ENCODE measurements at places on chromosomes 4 and X.

GRCh38 chr4:160180211-160180610 lies 1077.3 kb downstream of the RAPGEF2 start:
- no peak for DNase-seq

- DNase-seq = no peak
Measured at GRCh38 chrX:77953708-77954107, 15.7 kb downstream of the PGAM4 start.

- no peak for DNase-seq
Measured at GRCh38 chrX:482702-483203, 96.0 kb upstream of the PPP2R3B start.

- DNase-seq = no peak
Measured at GRCh38 chr4:168411318-168412150, 68.8 kb downstream of the DDX60L start.

- DNase-seq = no peak
Measured at GRCh38 chr4:54852054-54852453, 194.3 kb downstream of the KIT start.

DNA sequence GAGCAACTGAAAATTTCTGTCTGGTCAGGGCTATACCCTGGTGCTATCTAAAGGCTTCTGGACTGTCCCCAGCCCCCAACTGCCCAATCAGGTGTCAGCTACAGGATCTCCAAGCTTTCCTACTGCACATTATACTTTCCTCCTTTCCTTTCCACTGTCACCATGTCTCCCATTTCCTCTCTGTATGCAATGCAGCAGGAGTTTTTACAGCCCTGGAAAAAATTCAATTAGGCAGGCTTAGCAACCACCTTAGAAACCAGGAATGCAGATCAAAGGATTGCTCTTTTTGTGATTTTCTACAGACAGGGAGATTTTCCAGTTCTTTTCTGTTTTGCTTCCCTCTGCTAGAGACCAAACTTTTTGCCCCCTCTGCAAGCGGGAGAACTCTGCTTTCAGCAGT lies 6.0 kb upstream of the NAF1 start:
- DNase-seq = no peak

GRCh38 chr4:137124278-137124932 lies 407.9 kb downstream of the PCDH18 start:
- peak; percentile 94 for DNase-seq

DNA sequence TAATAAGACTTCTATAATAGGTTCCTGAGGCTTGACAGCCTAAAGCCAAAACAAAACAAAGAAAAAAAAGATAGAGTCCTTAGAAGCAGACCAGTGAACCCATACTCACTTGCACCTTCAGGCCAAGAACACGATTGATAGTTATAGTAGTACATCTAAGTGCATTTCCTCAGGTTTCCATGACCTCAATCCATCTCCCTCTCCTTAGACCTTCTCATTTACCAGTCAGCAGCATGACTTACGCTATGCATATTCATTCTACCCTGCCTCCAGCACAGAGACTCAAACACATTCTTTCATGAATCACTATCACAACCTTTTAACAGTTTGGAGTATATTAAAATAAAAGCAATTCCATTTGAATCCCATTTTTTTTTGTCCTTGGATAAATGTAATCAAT lies 855.6 kb downstream of the CCSER1 start:
- no peak for DNase-seq

GRCh38 chr4:39446483-39446841 lies 12.3 kb downstream of the RPL9 start:
- DNase-seq = no peak

GRCh38 chrX:70421618-70422017 lies 1.5 kb upstream of the GDPD2 start:
- DNase-seq = no peak

Data from NCI-H2029 treated with DMSO at 0.1 percent for 48 hours (cell line).